NCI-H774 (cell line): ENCODE measurements at places on chromosomes 4 and X.

DNA sequence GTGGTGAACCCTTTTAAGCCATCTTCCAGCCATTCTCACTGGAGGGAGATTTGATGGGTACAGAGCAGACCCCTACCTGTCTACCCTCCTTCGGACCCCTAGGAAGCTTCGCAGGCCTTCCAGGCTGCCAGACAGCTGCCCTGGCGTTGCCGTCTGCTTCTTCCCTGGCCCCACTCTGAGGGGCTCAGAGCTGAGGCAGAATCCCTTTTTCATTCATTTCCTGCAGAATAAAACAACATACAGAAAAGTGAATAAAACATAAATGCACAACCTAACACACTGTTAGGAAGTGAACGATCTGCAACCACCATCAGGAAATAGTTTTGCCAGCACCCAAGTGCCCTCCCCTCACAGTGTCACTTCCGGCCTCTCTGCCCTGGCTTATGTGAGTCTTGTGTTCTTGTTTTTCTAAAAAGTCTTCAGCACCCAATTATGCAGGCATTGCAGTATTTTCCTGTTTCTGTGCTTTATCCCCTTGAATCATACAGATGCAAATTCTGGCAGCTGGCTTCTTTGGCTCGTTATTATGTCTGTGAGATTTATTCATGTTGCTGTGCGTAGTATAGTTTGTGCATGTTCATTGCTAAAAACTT, 5.6 kb upstream of the ADD1 start:
- DNase-seq: no peak

DNA sequence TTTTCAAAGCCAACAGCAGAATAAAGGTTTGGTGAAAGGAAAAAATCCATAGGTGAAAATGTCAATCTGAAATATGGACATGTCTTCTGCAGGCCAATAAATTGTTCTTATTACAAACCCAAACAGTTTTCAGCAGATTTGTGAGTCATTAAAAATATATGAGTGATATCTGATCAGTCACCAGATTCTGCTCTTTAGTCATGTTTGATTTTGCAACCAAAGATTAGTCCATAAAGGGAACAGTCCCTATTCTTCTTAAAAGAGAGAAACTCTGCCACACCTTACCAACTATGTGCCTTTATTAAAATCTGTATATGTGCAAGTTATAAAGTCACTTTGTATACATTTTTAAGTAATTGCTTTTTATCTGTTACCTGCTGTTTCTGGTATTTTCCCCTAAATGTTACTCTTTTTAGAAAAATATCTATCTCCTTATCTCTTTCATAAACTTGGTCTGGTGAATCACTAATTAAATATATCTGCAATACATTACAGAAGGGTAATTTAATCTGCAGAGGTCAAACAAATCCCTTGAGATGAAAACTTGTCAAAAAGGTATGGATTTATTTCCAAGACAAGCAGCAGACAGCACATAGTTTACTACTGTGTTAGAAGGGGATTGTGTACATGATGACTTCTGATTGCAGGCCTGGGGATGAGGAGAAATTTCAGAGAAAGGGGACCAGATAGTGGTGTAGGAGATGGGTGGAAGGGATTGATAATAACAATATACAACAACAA, 322.9 kb upstream of the NWD2 start:
- no peak for DNase-seq

DNA sequence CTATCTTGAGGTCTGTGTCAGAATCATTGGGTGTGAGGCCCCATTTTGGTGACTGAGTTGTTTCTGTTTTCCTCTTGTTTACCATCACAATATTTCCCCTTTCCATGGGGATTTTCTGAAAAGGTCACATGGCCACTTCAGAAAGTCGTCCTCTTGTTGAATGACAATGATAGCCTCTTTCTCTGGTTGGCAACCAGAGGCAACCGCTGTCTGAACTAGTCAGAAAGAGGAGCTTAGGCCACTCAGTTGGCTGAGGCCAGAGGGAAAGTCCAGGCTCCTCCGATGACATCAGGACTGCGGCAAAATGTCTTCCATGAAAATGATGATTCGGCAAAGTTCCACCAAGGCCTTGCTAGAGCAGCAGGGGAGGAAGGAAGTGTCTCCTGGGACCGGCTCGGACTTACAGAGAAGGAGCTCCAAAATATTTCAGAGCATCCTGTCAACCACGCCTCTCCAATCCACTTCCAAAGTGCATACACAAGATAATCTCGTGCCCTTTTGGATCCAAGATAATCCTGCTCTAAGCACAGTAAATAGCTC, 19.1 kb upstream of the RBM47 start:
- DNase-seq: no peak

DNA sequence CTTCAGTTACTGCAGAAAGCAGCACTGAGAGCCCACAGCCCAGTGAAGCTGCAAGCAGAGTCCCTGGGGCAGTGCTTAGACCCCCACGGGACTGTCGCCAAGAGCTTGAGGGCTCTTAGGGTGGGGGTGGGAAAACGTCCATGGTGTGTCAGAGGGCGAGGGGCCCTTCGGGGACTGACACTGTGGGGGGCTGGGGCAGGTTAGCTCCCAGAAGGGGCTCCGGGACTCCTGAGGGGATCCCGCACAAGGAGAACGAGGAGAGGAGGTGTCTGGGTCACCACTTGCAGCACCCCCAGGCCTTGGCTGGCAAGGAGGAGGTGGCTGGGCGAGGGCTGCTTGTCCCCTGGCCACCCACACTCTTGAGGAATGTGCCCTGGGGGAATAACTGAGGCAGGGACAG, 20.8 kb downstream of the NAT8L start:
- no peak for DNase-seq

DNA sequence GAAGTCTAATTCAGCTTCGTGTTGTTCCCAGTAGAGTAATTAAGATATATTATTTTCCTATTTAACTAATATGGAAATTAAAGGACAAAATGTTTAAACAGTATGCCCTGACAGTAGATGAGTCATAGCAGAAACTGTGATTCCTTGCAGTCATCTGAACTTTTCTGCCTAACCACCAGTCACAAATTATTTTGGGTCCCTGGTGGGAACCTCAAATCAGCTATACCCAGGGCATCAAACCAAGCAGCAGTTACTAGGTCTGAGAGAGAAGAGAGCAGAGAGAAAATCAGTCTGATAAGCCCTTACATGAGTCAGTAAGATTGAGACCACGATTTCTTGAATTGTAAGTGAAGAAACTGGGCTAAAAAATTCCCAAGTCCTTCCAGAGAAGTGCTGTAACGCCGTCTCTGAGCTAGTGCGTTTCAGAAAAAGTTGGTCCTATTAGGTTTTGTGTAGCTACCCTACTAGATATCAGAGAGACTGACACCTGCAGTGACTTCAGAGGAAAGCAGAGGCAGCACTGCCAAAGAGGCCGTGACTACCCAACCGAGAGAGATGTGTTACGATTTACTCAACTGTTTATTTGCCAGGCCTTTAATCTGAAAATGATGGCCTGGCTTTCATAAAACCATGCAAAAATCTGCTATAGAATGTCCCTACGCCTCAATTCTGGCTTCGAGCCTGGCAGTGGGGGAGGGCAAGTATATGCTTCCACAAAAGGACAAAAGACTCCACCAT, 21.7 kb upstream of the GPM6A start:
- DNase-seq: no peak

DNA sequence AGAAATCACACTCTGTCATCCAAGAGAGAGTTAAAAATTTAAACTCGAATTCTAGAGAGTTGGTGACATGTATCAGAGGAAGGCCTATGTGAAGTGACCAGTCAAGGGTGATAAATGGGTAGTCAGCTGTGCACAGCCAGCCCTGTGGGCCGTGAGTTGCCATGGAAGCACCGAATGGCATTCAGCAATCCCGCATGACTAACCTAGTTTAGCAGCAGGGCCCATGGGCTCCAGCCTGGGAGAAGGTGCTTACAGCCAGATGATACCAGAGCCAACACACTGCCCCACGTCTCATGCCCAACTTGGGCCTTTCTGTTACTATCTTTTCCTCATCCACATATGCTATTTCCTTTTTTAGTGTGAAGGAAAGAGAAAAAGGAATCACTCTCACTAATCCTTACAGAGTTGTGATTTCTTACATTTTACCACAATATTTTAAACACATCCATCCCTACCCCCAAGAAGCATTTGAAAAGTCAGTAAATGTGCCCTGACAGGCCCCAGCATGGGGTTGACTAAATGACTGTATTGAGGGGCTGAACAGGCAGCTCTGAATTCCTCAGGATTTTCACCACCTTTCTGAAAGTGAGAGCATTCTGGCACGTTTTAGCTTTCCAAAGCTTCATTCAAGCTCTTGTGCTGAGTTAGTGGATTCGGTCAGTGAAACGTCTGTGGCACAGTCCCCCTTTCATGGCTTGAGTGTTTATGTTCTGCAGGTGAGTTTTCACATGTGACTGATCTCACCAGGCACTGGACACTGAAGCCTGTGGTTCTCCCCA, 104.2 kb downstream of the AFF1 start:
- DNase-seq: peak; percentile 12

DNA sequence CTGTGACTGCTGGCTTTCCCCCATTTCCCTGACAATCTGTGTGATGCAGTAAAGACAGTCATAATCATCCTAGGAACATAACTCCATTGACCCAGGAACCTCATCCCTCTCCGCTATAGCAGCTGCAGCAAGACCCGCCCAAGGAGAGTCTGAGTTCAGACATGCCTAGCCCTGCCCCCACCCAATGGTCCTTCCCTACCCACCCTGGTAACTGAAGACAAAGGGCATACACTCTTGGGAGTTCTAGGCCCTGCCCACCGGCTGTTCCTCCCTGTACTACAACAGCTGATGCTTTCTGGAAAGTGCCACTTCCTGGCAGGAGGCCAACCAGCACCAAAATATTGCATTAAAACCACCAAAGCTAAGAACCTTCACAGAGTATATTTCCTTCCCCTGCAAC, 1035.6 kb downstream of the C4orf33 start:
- DNase-seq: no peak

DNA sequence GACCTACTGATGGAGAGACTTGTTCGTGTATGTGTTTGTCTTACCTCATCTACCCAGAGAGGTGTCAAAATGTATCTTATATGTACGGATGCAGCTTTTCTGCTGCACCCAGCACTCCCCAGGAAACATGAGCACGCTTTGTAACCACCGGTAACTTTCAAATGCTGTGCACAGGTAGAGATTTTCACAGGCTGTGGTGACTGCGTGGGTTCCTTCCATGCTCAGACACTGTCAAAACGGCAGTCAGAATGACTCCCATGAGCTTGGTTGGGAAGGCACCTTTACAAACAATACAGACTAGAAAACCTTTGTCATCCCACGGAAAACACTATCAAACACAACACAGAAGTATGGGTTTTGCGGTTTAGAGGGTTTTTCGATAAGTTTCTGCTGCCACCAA, 28.2 kb downstream of the F11 start:
- no peak for DNase-seq

DNA sequence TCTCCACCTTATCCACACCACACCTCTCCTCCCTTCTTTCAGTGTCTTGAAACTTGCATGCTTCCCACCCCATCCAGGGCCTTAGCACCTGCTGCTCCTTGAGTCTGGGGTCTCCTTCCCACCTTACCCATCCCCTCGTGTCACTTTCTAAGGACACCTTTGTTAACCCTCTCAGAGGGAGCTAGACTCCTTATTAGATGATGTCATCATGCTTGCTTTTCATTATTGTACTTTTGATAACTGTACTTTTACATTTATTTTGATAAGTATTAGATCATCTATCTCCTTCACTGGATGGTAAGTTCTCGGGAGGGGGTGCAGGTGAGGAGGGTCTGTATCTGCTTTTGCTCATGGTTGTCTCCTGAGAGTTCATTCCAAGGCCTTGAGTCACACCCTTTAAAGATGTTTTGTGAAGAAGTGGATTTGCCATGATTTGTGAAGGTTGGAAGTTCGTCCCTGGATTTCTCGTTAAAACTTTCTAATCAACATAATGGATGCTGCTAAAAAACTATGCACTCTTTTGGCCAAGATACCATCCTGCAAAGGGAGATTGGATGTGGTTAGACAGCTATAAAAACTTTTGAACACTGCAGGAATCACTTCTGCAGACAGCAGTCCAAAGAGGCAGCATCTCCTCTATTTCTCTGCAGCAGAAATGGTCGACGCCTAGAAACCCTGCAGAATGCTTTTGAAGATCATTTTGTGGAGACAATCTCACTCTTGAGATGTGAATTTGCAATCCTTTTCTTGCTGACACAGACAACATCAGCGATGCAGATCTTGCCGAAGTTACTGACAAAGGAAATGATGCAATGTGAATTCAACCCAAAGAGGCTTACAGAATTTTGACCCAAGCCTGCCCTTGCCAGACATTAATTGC, 69.6 kb downstream of the ENPP6 start:
- DNase-seq: no peak

- no peak for DNase-seq
These were observed 1.6 kb downstream of the TBX22 start for GRCh38 chrX:80016182-80016581.

DNA sequence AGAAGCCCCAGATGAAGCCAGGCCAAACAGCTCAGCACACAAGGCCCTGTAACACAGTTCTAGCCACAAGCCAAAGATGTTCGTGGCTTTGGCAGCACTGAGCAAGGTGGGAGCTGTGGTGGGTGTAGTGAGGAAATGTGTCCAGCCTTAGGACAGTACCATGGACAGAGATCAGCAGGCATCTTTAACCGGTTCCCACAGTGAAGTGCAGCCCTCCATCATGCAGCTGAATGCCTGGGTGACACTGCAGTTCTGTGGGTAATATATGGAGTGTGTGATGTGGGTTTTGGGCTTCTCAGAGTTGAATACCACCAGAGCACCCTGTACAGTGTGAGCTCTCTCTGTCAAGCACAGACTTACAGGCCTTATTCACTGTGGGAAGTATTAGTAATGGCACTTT, 6.0 kb upstream of the NEXMIF start:
- no peak for DNase-seq

DNA sequence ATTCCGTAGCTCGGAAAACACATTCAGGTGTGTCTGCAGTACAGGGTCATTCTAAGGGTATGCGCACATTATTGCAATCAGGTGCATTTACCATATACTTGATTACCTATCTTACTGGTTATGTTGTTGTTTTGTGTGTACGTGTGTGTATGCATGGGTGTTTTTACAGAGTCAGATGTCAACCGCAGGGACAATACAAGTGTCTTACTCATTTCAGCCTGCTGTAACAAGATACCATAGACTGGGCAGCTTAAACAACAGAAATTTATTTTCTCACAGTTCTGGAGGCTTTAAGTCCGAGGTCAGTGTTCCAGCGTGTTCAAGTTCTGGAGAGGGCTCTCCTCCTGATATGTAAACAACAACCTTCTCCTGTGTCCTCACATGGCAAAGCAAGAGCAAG, 316.7 kb downstream of the DMD start:
- DNase-seq: no peak

DNA sequence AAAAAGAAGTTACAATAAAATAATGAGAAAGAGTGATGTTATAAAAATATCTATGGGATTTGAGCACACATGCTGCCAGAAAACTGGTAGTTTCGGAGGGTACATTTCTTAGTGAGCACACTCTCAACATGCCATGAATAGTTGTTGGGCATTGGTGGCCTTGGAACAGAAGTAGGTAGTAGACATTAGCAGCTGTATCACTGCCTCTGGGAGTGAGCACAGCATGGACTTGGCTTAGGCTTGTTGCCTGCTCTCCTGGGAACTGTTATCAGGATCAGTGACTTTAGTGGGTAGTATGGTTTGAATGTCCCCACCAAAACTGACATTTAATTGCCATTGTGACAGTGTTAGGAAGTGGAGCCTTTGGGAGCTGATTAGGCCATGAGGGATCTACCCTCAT, 13.3 kb upstream of the PDLIM3 start:
- no peak for DNase-seq
